ENCODE measurements at places on chromosomes 1 and 21. TPM values are rescaled to one million over a fixed set of nuclear protein-coding genes. Genes with fewer than 3 reads are reported as not detected.

The SMCP gene
- not detected for total RNA-seq

The MATN1 gene
- total RNA-seq: 0.26 TPM

The KRTAP12-2 gene
- not detected for total RNA-seq

The OR2G6 gene
- not detected for total RNA-seq

The RNF223 gene
- total RNA-seq: not detected

DNA sequence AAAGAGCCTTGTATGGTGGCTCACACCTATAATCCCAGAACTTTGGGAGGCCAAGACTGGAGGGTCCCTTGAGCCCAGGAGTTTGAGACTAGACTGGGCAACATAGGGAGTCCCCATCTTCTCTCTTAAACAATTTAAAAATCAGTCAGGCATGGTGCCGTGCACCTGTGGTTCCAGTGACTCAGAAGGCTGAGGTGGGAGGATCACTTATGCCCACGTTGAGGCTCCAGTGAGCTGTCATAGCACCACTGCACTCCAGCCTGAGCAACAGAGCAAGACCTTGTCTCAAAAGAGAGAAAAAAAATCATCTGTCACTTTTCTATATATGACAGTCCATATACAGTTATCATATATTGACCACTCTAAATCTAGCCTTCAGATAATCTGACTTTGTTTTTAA, 658.3 kb downstream of the LTN1 start:
- no peaks in the 10 kb centered on the region for H3K4me1 ChIP-seq
- peaks cover 4% of the 10 kb centered on the region for H3K27me3 ChIP-seq
- H3K4me3 ChIP-seq: no peak overlapping the region

- no peak overlapping the region for H3K27ac ChIP-seq
- no peak overlapping the region for H3K4me3 ChIP-seq
- no peaks in the 10 kb centered on the region for H3K36me3 ChIP-seq
- peaks cover 2% of the 10 kb centered on the region for H3K27me3 ChIP-seq
- DNase-seq: no peak
Measured at GRCh38 chr1:233998456-233998855, 94.0 kb downstream of the SLC35F3 start.

GRCh38 chr1:2174348-2175054, 20.1 kb downstream of the FAAP20 start:
- H3K4me1 ChIP-seq: no peaks in the 10 kb centered on the region
- H3K36me3 ChIP-seq: no peaks in the 10 kb centered on the region
- no peaks in the 10 kb centered on the region for H3K27me3 ChIP-seq
- peak; percentile 65 for DNase-seq
- no peak overlapping the region for H3K4me3 ChIP-seq

DNA sequence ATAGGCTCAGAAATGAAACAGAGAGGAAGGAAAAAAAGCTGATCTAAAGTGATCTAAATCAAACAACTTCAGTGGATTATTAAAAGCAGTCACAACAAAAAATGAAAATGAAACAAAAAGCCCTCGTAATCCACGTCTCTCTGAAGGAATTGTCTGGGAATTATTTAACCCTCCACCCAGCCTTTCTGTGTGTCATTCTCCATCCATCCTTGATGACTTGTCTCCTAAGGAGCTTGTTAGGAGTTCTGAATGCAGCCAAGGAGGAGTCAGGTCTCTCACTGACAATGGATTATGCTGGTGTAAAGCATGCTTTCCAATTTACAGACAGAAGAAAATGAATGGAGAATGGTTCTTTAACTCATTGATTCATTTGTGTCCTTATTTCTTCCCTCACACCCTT, 359.3 kb upstream of the RUNX1 start:
- no peak for DNase-seq
- H3K4me1 ChIP-seq: peaks cover 6% of the 10 kb centered on the region
- no peak overlapping the region for H3K4me3 ChIP-seq
- peaks cover 6% of the 10 kb centered on the region for H3K27me3 ChIP-seq

DNA sequence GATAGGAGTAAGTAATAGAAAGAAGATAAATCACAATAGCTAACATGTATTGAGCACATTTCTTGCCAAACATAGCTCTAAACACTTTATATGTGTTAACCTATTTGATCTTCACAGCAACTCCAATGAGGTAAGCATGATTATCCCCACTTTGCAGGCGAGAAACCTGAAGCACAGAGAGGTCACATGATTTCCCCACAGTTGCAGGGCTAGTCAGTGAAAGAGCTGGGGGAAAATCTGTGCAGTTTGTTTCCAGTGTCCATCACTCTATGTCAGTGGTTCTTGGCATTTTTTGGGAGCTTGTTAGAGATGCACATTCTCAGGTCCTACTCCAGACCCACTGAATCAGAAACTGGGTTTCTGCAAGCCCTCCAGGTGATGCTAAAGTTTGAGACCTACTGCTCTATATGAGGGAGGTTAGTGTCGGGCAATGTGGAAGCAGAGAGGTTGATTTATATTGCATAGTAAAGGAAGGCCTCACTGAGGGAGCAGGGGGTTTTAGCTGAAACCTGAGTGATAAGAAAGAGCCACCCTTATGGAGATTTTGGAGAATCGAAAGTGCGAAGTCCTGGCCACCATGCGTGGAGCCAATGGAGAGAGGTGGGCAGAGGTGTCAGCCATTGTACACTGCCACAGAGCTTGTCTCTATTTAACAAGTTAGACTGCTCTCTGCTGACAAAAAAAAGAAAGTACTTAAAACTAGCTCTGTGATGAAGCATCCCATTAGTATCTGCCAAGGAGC, 20.9 kb downstream of the MCOLN3 start:
- H3K4me3 ChIP-seq: peak overlapping the region; percentile 51
- peak overlapping the region; percentile 80 for H3K27ac ChIP-seq
- H3K36me3 ChIP-seq: no peaks in the 10 kb centered on the region
- DNase-seq: no peak
- H3K27me3 ChIP-seq: no peaks in the 10 kb centered on the region

DNA sequence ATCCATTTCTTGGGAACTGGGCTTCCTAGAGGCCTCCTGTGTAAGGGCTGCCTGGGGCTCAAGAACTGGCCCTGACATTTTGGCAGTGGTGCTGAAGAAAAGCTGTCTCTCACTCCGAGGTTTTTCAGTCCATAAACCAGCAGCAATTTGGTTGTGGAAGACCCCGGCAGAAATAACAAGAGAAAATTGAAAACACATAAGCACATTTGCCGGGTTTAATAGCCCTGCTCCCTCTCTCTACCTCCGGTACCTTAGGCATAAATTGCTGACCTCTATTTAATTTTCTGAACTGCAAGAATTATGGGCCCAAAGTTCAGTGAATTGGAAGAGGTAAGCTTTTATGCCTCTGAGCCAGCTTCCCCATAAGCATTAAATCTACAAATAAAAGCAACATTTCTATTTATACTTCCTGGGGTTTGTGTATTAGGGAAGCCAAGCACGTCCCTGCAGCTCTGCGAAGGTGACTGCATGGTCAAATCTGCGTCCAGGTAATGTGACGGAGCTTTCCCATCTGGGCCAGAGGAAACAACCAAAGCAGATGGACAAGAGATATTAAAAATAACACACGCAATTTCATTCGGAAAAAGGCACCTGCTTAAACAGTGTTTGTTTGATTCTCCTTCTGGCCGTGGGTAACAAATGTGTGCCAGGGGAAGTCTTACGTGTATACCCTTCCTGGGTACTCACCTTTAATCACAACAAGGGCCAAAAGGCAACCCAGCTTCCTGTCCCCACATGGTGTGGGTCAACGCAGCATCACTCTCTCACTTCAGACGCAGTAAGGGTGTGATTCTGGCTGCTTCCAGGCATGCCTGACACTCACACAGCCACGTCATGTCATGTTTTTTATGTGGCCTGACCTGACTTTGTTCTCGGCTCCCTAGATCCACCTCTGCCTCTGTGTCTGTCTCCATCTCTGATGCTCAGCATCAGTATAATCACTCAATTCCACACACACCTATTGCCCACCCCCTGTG, 69.2 kb downstream of the PAPPA2 start:
- no peaks in the 10 kb centered on the region for H3K4me1 ChIP-seq
- no peak overlapping the region for H3K27ac ChIP-seq
- no peak for DNase-seq
- H3K4me3 ChIP-seq: no peak overlapping the region
- no peaks in the 10 kb centered on the region for H3K36me3 ChIP-seq

DNA sequence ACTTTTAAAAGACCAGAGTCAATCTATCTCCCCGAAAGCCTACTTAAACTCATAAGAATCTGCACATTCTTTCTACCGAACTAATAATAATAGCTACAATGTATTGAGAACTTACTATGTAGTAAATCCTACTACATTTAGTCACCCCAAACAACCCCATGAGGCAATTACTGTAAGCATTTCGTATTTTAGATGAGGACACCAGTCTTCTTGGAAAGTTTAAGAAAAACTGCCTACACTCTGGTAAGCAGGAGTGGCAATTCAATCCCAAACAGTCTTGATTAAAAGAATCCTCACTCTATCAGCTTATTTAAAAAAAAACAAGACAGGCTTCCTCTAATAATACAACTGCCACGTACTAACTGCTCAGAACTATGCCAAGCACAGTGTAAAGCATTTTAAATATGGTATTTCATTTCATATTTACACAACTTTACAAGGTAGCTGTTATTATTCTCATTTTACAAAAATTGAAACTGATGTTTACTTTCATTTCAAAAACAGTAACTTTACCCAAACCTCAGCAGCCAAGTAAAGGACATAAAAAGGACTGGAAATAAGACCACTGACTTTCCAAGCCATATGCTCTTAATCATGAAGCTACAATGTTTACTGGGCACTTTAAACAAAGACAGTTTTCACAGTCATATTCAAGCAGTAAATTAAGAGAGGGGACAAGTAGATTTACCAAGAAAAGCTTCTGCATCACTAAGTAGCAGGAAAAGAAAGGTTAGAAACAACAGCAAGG, 13.9 kb downstream of the ARID4B start:
- H3K4me1 ChIP-seq: peaks cover 51% of the 10 kb centered on the region
- peaks cover 19% of the 10 kb centered on the region for H3K36me3 ChIP-seq
- no peaks in the 10 kb centered on the region for H3K27me3 ChIP-seq
- H3K4me3 ChIP-seq: peak overlapping the region; percentile 51
- no peak for DNase-seq
- H3K27ac ChIP-seq: peak overlapping the region; percentile 31

- no peak overlapping the region for H3K4me3 ChIP-seq
- no peaks in the 10 kb centered on the region for H3K4me1 ChIP-seq
- peaks cover 3% of the 10 kb centered on the region for H3K27me3 ChIP-seq
Measured at GRCh38 chr1:218266356-218266755, 18.7 kb upstream of the RRP15 start.

- H3K36me3 ChIP-seq: no peaks in the 10 kb centered on the region
- no peaks in the 10 kb centered on the region for H3K27me3 ChIP-seq
- H3K4me3 ChIP-seq: no peak overlapping the region
- no peak overlapping the region for H3K27ac ChIP-seq
Measured at GRCh38 chr1:102715150-102715549, 393.2 kb downstream of the COL11A1 start.

- no peaks in the 10 kb centered on the region for H3K27me3 ChIP-seq
- H3K36me3 ChIP-seq: no peaks in the 10 kb centered on the region
- H3K4me3 ChIP-seq: no peak overlapping the region
- H3K4me1 ChIP-seq: peaks cover 23% of the 10 kb centered on the region
Measured at GRCh38 chr21:25422610-25423608, 184.4 kb downstream of the MRPL39 start.

DNA sequence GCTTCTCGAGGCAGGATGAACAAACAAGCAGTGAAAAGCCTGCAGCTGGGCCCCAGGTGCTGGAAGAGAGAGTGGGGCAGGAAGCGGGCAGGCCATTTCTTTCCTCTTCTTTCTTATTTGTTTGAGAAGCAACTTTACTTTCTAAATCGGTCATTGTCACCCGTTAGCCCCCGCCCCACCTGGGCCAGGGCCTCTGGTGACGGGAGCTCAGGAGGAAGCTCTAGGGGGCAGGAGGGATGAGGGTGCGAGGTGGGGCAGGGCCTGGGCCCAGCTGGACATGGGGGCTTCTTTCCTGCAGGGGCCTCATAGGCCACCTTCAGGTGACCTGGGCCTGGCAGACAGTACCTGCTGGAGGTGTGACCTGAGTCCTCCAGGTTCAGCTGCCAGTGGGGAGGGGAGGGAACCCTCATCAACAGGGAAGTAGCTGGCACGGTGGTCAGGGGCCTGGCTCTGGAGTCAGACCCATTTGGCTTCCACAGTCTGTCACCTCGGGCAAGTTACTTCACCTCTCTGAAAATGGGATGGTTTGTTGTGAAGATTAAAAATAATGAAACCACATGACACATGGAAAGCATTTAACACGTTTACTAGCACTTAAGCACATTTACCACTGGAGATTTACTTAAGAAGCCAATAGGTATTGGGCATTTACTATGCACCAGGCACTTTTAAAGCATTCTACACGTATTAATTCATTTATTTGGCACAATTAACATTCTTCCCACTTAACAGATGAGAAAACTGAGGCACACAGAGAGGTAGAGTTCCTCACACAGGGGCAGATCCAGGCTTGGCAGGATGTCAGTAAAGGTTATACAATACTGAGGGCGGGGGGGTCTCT, 54.1 kb upstream of the ID3 start:
- DNase-seq: peak; percentile 68
- H3K4me3 ChIP-seq: peak overlapping the region; percentile 60
- peak overlapping the region; percentile 98 for H3K27ac ChIP-seq

DNA sequence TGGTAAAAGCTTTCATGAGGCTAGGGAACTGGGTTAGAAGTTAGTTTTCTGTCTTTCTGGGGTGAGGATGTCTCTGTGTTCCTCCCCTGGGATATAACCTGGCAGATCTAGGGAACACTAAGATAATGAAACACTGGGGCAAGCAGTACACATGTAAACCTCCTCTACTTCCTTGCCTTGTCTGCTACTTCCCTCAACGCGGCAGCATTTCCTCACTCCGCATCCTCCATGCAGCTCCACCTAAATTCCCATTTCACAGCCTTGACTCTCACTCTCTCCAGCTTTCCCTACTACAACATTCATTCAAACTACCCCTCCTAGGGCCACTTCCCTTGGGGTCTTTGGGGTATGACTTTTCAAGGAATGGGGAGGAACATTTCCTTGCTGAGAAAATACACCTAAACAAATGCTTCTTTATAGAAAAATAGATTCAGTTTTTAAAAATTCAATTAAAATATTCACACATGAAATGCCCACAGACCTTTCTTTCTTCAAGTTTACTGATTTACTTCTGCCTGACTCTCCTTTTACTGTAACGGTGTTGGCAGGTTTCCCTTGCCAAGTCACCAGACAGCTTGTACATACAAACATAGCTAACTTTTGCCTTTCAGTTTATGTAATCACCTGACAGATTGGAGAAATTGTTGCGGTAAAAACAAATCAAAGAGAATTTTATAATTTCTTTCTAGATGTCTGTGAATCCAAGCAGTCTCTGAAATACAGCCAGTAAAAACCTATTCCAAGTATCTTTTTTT, 90.1 kb downstream of the TNFSF18 start:
- H3K4me1 ChIP-seq: no peaks in the 10 kb centered on the region
- no peak overlapping the region for H3K4me3 ChIP-seq
- peak overlapping the region; percentile 7 for H3K27ac ChIP-seq
- DNase-seq: no peak
